ENCODE measurements at places on chromosomes 7 and 10.

DNA sequence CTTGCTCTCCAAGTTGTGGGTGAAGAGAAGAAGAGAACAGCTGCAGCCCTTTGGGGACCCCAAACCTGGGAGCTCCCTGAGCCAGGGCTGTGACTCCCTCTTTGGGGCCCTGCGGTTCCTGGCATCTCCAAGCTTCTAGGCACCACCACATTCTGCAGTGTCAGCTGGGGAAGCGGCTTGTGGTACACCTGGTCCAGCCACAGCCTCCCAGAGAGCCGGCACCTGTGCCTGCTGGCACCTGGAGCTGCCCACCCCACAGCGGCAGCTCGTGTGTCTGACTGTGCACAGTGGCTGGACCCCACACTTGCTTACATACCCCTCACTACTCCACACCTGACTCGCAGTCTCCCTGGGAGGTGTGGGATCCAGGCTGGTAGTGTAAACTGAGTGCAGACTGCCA, 23.5 kb downstream of the FAM241B start:
- no peak for DNase-seq

DNA sequence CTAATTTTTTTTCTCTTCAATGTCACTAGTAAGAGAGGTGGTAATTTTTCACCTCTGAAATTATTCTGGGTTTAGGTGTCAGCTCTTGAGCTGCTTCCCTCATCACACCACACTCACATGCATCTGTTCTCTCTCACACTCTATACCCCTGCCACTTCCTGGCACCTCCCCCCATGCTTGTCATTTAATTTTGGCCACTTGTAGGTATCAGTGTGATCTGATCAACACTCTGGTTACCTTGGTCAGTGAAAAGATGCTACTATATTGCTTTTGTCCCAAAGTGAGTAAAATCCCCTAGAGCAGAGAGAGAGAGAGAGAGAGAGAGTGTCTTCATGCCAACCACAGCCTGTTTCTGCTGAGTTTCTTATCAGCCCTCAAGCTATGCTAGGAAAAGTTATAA, 42.5 kb downstream of the STK17A start:
- no peak for DNase-seq

DNA sequence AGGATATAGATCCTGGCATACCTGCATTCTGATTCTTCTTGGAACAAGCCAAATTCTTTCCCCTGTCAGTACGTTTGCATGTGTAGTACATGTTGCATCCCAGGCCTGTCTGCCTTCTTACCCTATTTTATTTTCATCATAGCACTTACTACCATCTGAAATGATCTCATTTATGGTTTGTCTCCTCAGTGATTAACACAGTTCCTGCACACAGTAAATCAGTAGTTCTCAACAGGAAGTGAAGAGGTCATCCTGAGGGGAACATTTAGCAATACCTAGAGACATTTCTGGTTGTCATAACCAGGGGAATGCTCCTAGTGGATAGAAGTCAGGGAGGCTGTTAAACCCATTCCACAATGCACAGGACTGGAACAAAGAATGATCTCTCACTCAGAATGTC, 38.2 kb upstream of the SLC26A4 start:
- DNase-seq, result no peak

GRCh38 chr7:136086712-136087111, 109.6 kb upstream of the MTPN start:
- no peak for DNase-seq

DNA sequence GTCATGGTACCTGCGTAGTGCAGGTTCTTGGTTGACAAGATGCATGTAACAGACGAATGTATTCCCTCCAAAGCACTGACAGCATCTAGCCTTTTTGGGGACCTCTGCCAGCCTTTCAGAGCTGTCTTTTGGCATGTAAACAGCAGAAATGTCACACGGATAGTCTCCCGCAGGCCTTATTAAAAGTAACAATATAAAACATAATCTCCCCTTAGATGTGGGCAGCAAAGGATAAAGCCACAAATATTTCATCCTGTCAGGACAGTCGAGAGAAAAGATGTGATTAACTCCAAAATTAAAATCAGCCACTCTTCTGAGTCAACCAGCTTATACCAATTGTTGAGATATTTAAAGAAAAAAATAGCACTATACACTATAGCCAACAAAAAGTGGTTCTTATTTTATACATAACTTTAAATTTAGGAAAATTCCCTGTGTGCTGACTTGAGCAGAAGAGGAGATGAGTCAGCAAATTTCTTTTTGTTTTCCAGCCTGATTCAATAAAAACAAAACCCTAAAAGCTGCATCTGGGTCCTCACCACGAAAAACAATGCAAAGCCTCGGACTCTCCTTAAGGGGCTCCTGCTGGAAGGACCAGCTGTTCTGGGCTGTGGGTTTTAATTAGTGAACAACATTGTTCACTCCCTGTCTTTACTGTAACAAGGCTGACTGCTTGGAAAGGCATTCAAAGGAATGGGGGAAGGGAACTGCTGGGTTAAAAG, 240.2 kb downstream of the ADAM12 start:
- DNase-seq, result no peak

DNA sequence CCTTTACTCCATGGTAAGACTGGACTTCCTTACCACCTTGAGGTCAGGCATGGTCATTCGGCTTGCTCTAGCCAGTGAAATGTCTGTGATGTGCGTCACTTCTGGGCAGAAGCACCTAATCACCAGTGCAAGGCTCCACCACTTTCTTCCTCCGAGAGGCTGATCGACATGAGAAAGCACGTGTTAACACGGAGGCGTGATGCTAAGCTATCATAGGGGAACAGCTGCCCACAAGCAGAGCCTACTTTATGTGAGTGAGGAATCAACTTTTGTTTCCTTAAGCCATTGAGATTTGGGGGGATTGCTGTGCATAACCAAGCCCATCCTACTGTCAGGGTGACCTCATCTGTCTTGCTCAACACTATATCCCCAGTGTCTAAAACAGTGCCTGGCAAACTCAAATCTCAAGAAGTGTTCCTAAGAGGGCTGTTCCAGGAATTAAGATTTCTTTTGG, 23.1 kb upstream of the SAR1A start:
- no peak for DNase-seq

GRCh38 chr10:5497948-5498730, 1.2 kb downstream of the CALML5 start:
- DNase-seq, result no peak

GRCh38 chr10:55820478-55820877, 540.6 kb downstream of the ZWINT start:
- no peak for DNase-seq

DNA sequence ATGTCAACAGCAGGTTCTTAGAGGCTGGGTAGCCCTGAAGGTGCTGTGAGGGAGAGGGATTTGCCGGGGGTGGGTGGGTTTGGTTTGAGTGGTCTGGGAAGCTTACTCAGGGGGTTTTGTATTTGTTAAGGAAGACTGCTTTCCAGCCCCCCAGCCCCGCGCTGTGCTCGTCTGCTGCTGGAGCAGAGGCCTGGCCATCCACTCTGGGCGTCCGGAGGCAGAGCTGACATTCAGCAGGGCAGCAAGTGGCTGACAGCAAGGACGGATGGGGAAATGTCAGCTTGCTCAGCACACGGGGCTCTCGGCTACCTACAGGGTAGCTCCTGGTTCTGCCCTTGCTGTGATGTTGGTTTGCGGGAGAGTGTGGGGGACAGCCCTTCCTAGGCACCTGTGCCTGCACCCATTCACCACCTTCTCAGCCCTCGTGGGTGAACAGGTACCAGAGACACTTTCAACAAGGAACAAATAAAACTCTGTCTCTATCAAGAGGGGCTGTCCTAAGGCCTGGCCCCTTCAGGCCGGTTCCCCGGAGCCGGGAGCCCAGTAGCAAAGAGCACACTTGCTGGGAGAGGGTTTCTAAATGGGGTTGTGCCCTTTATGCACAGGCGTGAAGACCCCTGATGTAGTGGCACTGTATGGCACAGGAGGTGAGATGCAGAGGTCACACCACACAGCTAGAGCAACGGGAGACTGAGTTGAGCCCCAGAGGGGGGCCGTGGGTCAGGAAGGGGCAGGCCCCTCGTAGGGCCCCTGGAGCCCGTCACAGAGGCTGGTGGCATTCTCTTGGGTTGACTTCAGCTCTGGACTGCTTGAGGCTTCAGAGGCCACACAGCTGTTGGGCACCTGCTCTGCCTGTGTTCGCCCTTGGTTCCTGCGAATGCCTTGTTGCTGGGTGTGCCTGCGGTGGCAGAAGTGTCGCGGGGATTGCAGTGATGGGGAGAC, 72.2 kb upstream of the SHH start:
- DNase-seq, result no peak

GRCh38 chr7:127658970-127659630, 7.1 kb downstream of the SND1 start:
- no peak for DNase-seq

DNA sequence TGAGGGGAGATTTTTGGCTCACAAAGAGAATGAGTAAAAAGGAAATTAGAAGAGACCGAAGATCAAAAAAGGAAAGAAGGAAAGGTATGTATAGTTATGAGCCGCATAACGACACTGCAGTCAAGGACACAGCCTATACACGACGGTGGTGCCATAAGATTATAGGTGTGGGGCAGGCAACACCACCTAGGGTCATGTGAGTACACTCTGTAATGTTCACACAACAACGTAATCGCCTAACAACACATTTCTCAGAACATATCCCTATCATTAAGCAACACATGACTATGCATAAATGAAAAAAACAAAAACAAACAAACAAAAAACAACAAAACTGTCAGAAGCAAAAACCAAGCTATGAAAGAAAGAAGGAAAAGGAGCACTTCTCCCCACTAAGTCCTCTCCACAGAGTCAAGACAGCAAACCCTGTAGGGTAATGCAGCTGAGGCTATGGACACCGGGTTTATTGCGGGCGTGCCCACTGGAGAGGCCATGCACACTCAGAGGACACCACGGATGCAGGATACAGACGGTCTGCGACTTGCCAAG, 45.1 kb downstream of the PIP4K2A start:
- DNase-seq, result no peak

DNA sequence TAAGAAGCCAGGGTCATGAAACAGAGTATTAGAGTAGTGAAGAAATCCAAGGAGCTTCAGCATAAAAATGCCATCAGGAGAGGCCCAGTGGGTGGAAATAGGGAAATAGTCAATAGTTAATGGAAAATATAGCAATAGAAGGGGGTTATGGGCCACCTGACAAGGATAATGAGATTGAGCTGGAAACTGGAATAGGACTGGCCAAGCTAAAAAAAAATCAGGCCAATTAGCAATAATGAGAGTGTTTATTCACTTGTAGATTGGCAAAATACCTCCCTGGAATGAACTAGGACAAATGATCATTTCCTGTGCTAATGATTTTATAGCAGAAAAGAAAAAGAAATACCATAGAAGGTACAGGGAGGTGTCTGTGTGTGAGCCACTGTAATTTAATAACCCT, 97.9 kb downstream of the PLCE1 start:
- DNase-seq, result no peak

DNA sequence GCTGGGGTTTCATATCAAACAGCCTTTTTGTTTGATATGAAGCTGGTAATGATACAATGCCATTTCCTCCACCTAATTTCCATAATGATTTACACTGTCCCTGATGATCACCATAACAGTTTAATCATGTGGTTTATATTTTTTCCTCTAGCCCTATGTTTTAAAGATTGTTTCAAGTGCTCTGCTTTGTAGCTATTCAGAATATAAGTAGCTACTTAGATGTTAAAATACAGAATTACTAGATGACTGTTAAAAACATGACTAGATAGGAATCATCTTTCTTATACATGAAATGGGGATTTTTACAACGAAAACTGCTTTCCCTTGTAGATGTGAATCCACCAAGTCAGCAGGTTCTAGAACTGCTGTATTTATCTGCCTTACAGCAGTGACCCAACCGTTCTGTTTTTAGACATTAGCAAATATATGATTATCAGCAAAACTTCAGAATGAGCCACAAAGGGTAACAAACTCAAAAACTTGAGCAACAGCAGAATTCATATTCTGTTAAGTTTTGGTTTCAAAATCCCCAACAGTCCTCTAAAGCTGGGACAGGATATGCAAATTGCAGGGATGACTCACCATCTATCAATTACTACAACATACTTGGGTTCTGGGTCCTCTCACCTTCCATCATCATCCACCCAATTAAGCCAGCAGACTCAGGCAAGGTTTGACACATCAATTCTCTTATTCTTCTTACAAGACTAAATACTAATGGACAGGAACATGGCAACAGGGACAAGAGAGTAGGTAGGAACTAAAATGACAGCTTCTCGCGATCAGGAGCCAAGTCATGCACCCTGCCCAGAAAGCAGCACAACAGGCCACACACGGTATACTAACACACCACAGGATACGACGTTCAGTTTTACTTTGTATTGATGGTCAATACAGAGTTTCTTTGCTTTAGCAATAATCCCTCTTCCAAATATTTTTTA, 83.9 kb downstream of the PIP4K2A start:
- DNase-seq, result no peak

- DNase-seq, result no peak
Measured at GRCh38 chr7:46576950-46577349, 655.9 kb upstream of the IGFBP3 start.

DNA sequence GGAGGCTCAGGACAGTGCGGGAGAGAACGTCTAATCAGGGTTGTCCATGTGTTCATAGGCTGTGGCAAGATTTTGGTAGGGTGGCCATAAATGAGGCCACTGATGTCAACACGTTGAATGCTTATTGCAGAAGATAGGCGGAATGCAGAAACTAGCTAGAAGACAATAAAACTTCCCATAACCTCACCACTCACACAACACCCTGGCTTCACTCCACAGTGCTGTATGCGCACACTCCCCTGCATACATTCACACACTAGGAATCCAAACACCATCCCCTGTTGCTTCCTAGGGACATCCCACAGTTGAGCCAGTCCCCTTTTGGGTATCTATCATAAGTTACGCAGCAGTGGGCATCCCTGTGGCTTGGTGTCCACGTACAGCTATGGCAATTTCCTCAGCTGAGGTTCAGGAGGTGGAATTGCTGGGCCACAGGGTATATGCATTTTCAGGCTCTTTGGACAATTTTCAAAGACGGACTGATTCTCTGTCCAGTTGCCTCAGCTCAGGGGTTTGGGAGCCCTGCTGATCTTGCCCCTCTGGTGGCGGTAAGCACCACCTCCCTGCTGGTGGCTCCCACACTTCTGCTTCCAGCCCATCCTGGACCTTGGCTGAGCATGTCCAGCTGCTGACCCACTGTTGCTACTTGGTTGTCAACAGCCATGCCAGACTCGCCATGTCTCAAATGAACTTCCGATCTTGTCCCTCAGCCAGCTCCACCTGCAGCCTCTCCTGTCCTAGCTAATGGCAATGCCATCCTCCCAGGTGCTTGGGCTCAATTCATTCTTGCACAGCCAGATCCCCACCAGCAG, 36.4 kb downstream of the CDH23 start:
- no peak for DNase-seq

- no peak for DNase-seq
Measured at GRCh38 chr10:22271786-22272185, 44.4 kb upstream of the COMMD3 start.
